ENCODE measurements at places on chromosomes 6 and 20. TPM values are rescaled to one million over a fixed set of nuclear protein-coding genes. Genes with fewer than 3 reads are reported as not detected.

HLA-DQA1 gene
- total RNA-seq = 1.3 TPM

UFL1 gene
- total RNA-seq = 25.9 TPM

PI3 gene
- total RNA-seq = not detected

AIG1 gene
- 4.8 TPM for total RNA-seq

DNA sequence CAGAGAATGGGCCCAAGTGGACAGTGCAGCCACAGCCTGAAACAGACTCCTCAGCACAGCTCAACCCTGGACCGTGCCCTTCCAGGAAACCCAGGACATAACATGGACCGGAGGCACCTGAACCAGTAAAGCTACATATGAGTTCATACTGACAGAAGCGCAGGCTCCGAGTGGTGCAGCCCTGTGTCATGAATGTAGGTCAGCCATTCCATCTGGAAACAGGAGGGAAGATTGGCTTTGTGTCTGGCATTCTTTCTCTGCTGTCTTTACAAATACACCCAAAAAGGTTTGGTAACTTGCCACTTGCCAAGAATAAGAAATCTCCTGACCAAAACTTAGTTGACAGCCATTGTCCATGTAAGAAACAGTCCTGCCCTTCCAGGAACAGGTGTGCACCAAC is 366.6 kb downstream of the RNGTT start:
- H3K36me3 ChIP-seq = no peaks in the 10 kb centered on the region
- DNase-seq = no peak
- H3K27ac ChIP-seq = no peak overlapping the region
- H3K27me3 ChIP-seq = no peaks in the 10 kb centered on the region
- no peak overlapping the region for H3K4me3 ChIP-seq

- DNase-seq = no peak
- no peak overlapping the region for H3K27ac ChIP-seq
- peaks cover 14% of the 10 kb centered on the region for H3K4me1 ChIP-seq
- H3K27me3 ChIP-seq = no peaks in the 10 kb centered on the region
- peaks cover 13% of the 10 kb centered on the region for H3K36me3 ChIP-seq
- H3K4me3 ChIP-seq = no peak overlapping the region
Observed at GRCh38 chr6:34615574-34616226, 59.6 kb upstream of the SPDEF start.

DNA sequence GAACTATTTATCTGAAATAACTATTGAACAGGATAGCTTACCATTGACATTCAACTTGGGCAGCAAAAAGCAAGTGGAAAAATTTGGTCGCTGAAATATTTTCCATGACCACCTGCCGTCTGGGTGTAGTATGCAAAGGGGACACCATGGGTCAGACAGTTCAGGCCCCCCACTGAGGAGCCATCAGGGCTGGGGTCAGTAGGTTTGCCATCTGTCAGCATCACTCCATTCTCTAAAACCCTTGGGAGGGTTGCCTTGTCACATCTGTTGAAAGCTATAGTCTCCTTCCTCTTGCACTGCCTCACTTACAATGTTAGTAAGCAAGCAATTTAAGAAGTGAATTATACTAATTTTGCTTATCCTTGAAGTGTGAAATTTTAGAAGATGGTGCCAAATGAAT is 44.9 kb downstream of the NRN1 start:
- no peak overlapping the region for H3K27ac ChIP-seq
- peaks cover under 1% of the 10 kb centered on the region for H3K27me3 ChIP-seq
- no peak overlapping the region for H3K4me3 ChIP-seq
- no peaks in the 10 kb centered on the region for H3K4me1 ChIP-seq
- no peaks in the 10 kb centered on the region for H3K36me3 ChIP-seq

DNA sequence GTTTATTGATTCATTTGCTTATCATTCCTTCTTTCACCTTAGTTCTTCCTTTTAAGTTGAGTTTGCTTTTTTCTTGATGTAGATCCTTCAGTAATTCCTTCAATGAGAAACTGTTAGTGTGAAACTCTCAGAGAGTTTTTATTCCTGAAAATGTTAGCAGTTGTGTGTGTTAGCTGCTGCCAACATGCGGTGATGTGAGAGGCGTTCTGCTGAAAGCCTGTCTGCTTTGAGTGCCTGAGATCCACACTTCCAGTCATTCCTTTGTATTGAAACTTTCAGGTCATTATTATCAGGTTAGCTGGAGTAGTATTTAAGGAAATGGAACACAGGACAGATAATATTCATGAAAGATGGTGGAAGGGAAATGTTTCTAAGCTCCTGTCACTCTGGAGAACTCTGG is 70.0 kb upstream of the SUPT3H start:
- H3K4me1 ChIP-seq = peaks cover 22% of the 10 kb centered on the region
- no peak for DNase-seq
- H3K27me3 ChIP-seq = no peaks in the 10 kb centered on the region
- no peaks in the 10 kb centered on the region for H3K36me3 ChIP-seq
- no peak overlapping the region for H3K4me3 ChIP-seq
- H3K27ac ChIP-seq = no peak overlapping the region

All from psoas muscle (tissue), 8 donors.